ENCODE measurements at places on chromosomes 7 and 10. TPM values are rescaled to one million over a fixed set of nuclear protein-coding genes. Genes with fewer than 3 reads are reported as not detected.

The ETV1 gene
- 17.2 TPM for total RNA-seq

The UCMA gene
- total RNA-seq: not detected

The STAG3 gene
- 1.00 TPM for total RNA-seq

The FGFBP3 gene
- 0.66 TPM for total RNA-seq

The REEP3 gene
- total RNA-seq: 63.4 TPM

The PPP1R3C gene
- 45.8 TPM for total RNA-seq

The OR2A5 gene
- total RNA-seq: not detected

The PAX2 gene
- total RNA-seq: not detected

The DOCK1 gene
- 85.2 TPM for total RNA-seq

The HOXA5 gene
- 0.66 TPM for total RNA-seq

The PKD2L1 gene
- total RNA-seq: under 0.01 TPM

The CYP26A1 gene
- total RNA-seq: not detected

The CAMK2B gene
- not detected for total RNA-seq

The CTNNA3 gene
- total RNA-seq: not detected

The MBL2 gene
- not detected for total RNA-seq

The ZNF736 gene
- total RNA-seq: 18.6 TPM

The HBP1 gene
- total RNA-seq: 86.0 TPM

The TRIM4 gene
- 21.7 TPM for total RNA-seq

The CYP2C9 gene
- total RNA-seq: not detected

The C7orf33 gene
- not detected for total RNA-seq

The GPR15LG gene
- total RNA-seq: not detected

The TNPO3 gene
- 76.5 TPM for total RNA-seq

The HOGA1 gene
- 0.50 TPM for total RNA-seq

The FAM149B1 gene
- total RNA-seq: 24.9 TPM

The TET1 gene
- total RNA-seq: 2.0 TPM

The HEPACAM2 gene
- total RNA-seq: not detected

The COBL gene
- under 0.01 TPM for total RNA-seq

The PRKAR2B gene
- total RNA-seq: 23.4 TPM

Measured in uterine smooth muscle cell (primary cell).